ENCODE measurements at places on chromosomes 12 and 14.

DNA sequence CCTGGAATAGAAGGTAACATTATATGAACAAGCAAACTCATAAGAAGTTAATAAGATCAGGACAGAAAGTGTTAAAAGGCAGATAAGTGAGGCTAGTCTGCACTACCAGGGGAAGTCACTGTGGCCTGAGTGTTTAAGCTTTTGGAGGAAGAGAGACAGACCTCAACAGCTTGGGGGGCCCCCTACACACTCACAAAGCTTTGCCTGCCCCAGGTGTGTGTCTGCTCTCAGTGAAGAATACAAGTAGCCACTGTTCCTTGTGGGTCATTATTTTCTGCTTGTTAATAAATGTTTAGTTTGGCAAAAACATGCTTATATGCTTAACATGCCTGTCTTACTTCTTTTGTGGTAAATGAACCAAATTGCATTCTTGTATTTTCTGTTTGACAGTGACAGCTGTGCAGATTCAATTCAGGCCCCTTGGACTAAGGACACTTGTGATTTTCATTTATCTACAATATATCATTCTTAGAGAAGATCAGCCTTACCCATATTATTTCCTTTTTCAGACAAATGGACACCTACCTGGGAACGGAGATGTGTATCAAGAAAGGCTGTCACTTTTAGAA, 50.7 kb upstream of the C12orf71 start:
- DNase-seq, result no peak

DNA sequence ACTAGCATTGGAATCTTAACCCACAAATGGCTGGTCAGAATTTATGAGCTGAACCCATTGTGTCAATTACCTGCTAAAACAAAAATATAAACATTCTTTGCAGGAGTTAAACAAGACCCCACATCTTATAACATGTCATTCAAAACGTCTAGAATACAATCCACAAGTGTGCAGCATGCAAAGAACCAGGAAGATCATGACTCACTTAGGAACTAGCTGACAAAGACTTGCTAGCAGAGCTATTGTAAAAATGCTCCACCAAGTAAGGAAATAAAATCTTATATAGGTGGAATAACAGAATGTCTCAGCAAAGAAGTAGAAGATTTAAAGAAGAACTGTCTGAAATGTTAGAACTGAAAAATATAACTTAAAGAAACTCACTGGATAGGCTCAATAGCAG, 26.5 kb upstream of the POC1B start:
- DNase-seq, result no peak

GRCh38 chr14:42299692-42300091, 693.0 kb downstream of the LRFN5 start:
- DNase-seq, result no peak

GRCh38 chr14:55092341-55092740, 36.7 kb upstream of the LGALS3 start:
- DNase-seq, result no peak

GRCh38 chr12:131056626-131057025, 102.9 kb downstream of the ADGRD1 start:
- DNase-seq, result no peak

DNA sequence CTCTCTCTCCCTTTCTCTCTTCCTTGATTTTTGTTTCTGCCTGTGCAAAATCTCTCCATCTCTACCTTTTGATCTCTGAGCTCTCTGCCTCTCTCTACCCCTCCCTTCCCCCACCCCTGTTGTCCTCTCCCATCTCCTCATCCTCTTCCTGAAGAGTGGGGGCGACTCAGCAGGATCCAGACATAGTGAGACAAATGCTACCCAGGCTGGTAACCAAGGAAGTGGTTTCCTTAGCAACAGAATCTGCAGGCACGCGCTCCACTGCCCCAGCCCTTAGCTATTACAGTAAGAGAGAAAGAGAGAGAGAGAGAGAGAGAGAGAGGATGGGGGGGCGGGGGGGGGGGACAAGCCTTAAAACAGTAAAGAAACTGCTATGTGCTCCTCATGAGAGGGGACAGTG, 85.6 kb downstream of the CMKLR1 start:
- DNase-seq, result no peak

DNA sequence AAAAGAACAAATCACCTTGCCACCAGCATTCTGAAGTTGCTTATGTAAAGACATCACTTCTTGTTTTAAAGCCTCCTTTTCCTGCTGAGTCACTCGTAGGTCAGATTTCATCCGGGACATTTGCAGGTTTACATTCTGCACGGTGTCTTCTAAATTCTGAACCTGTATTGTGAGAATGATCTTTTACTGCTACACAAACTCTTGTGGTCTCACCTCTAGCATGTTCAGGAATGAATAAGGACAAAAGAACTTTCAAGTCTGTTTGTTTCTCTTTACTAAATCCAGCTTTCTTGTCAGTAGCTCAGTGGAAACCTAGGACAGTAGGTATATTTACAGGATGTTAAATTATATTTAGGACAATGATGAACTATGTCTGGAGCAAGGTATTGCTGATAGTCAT, 73.5 kb upstream of the SAV1 start:
- no peak for DNase-seq

DNA sequence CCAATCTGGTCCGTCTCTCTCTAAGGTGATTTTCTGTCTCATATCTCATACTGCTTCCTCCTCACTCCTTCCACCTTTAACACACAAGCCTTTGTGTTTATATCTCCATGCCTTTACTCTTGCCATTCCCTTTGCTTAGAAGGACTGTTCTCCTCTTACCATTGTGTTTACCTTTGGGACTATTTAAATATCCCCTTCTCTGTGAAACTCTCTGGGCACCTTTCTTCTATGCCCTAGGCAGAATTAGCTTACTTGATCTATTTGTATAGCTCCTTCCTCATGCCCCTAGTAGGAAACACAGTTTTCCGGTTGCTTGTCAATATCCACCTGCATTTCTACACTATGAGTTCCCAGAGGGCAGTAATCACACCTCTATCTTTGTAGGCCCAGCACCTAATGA, 3.9 kb upstream of the AMHR2 start:
- no peak for DNase-seq

All from pulmonary artery endothelial cell (primary cell).